ENCODE measurements at places on chromosomes 2 and 18. TPM values are rescaled to one million over a fixed set of nuclear protein-coding genes. Genes with fewer than 3 reads are reported as not detected.

Gene XDH
- total RNA-seq: 0.08 TPM

Gene LOXHD1
- total RNA-seq: not detected

Gene DSG4
- not detected for total RNA-seq

Gene FAM110C
- 1.6 TPM for total RNA-seq

Gene ACVR1C
- 1.8 TPM for total RNA-seq

Gene UGT1A1
- total RNA-seq: not detected

Gene EDAR
- total RNA-seq: not detected

Gene DYNC2LI1
- total RNA-seq: 7.7 TPM

Gene TFPI
- total RNA-seq: 1.9 TPM

Gene DAW1
- total RNA-seq: not detected

DNA sequence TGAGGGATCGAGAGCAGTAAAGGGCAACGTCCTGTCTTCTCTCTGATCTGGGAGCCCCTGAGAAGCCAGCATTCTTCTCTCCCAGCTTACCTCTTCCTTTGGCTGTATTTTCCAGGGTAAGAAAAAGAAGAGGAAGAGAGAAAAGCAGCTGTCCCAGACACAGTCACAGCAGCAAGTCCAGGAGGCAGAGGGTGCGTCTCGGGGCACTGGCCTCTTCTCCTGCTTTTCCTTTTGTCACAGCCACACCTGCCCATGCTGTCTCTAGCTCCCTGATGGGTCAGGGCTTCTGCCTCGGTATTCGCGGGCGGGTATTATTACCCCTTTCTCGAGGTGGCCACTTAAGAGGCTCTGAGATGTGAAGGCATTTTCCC, 20.3 kb downstream of the TGOLN2 start:
- H3K27ac ChIP-seq: no peak overlapping the region
- H3K36me3 ChIP-seq: no peaks in the 10 kb centered on the region
- DNase-seq: no peak
- H3K4me1 ChIP-seq: peaks cover 23% of the 10 kb centered on the region

DNA sequence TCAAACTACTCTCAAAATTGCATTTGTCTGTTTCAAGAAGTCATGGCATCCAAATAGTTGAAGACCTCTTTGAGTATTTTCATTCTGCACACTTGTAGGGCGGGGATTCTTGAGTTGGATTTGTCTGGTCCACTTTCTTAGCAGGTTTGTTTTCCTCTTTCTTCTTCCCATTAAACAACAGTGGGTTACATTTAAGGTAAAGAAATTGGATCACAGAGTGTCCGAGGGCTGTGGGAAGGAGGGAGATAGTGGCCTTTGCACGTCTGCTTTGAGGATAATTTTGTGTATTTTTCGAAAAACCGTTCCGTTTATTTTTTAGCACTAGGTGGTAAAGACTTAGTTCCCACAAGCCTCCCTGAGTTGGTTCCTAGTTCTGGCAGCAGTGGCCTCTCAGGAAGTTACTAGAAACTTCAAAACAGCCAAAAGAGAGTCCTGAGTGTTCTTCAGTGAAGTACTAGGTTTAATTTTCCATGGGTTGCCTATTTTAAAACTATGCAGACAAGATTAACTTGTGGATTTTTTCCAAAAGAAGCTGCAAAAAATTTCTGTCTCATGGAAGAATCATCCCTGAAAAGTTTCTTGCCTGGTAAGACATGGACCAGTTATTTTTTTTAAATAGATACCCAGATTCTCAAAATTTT, 107.9 kb downstream of the CDC42EP3 start:
- no peak overlapping the region for H3K4me3 ChIP-seq
- no peak for DNase-seq
- H3K27me3 ChIP-seq: no peaks in the 10 kb centered on the region
- peaks cover 6% of the 10 kb centered on the region for H3K4me1 ChIP-seq
- no peak overlapping the region for H3K27ac ChIP-seq
- no peaks in the 10 kb centered on the region for H3K36me3 ChIP-seq

DNA sequence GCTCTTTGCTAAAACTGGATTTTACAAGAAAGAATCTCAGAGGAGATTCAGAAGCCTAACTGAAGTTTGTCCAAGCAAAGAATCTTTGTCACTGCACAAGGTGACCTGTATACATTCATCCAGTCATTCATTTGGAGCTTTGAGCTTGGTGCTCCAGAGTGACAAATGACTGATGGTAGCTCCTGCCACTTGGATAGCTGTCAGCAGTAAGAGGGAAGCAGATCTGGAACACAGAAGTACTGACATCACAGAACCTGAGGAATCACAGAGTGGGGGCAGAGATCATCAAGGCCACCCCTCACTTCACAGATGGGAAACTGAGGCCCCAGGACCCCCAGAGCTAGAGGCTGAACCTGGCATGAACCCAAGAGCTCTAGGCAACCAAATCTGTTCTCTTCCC, 28.8 kb upstream of the IGFBP2 start:
- H3K36me3 ChIP-seq: no peaks in the 10 kb centered on the region
- peaks cover 11% of the 10 kb centered on the region for H3K4me1 ChIP-seq
- H3K4me3 ChIP-seq: no peak overlapping the region
- no peak for DNase-seq
- peaks cover 17% of the 10 kb centered on the region for H3K27me3 ChIP-seq
- H3K27ac ChIP-seq: no peak overlapping the region

DNA sequence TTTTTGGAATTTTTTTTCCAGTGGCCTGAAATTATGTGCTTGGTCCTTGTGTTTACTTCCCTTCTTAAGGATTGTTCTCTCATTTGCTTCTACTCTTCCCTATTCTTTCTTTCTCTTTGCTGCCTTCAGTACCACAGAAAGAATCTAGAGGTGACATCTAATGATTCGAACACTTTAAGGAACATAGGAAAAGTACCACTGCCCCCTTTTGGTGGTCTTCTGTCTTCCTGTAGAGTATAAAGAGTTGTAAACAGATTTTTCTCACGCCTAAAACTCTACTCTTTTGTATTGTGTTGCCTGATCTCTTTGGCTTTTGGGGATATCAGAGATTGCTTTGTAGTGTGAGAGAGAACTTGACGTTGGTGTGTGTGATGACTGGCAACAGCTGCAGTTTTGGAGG, 7.0 kb upstream of the SCTR start:
- H3K36me3 ChIP-seq: peaks cover 13% of the 10 kb centered on the region
- H3K4me1 ChIP-seq: no peaks in the 10 kb centered on the region
- no peak overlapping the region for H3K4me3 ChIP-seq
- no peak for DNase-seq
- no peak overlapping the region for H3K27ac ChIP-seq

- H3K27ac ChIP-seq: no peak overlapping the region
- H3K4me1 ChIP-seq: no peaks in the 10 kb centered on the region
- no peaks in the 10 kb centered on the region for H3K27me3 ChIP-seq
- no peaks in the 10 kb centered on the region for H3K36me3 ChIP-seq
Observed at GRCh38 chr2:43274055-43274454, 47.6 kb upstream of the ZFP36L2 start.

- H3K4me1 ChIP-seq: no peaks in the 10 kb centered on the region
- H3K27ac ChIP-seq: no peak overlapping the region
- H3K27me3 ChIP-seq: no peaks in the 10 kb centered on the region
- H3K4me3 ChIP-seq: no peak overlapping the region
- H3K36me3 ChIP-seq: no peaks in the 10 kb centered on the region
- no peak for DNase-seq
Observed at GRCh38 chr2:62596061-62596921, 90.3 kb upstream of the TMEM17 start.

GRCh38 chr2:45992021-45992740, 305.0 kb upstream of the EPAS1 start:
- no peak overlapping the region for H3K27ac ChIP-seq
- DNase-seq: no peak
- H3K36me3 ChIP-seq: no peaks in the 10 kb centered on the region
- H3K27me3 ChIP-seq: no peaks in the 10 kb centered on the region

- no peak overlapping the region for H3K27ac ChIP-seq
- peak overlapping the region; percentile 36 for H3K4me3 ChIP-seq
- DNase-seq: no peak
- H3K36me3 ChIP-seq: no peaks in the 10 kb centered on the region
Observed at GRCh38 chr2:222318712-222319585, 20.2 kb upstream of the PAX3 start.

- no peak overlapping the region for H3K4me3 ChIP-seq
- H3K27me3 ChIP-seq: no peaks in the 10 kb centered on the region
- no peaks in the 10 kb centered on the region for H3K36me3 ChIP-seq
- no peak for DNase-seq
- peak overlapping the region; percentile 22 for H3K27ac ChIP-seq
- peaks cover 4% of the 10 kb centered on the region for H3K4me1 ChIP-seq
Observed at GRCh38 chr2:25598911-25599310, 74.5 kb downstream of the DTNB start.

GRCh38 chr2:172510548-172510947, 45.3 kb upstream of the PDK1 start:
- peaks cover 13% of the 10 kb centered on the region for H3K36me3 ChIP-seq
- H3K4me3 ChIP-seq: no peak overlapping the region
- DNase-seq: no peak
- H3K27ac ChIP-seq: no peak overlapping the region
- H3K4me1 ChIP-seq: peaks cover 6% of the 10 kb centered on the region

Measured in natural killer cell treated with Interleukin-12 subunit alpha and Interleukin-12 subunit beta and Interleukin-15 and Interleukin-18, amount 100 ng/mL, for 72 hours (primary cell).